ENCODE measurements at places on chromosomes 5 and 9.

DNA sequence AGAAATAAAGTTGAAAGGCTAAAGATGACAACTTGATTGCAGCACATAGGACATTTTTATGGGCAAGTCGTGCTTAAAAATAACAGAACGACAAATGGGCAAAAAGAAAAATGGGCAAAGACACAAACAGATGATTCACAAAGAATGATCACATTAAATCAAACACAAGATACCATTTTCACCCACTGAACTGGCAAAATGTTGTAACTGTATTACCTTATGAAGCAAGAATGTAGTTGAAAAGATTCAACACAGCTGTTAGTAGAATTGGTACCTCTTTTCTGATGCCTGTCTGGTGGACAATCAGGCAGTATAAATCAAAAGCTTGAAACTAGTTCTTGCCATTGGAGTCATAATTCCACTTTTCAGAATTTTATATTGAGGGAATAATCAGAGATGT is 81.0 kb upstream of the PALM2AKAP2 start:
- DNase-seq: no peak

GRCh38 chr5:34656001-34656699 is at the start of gene RAI14:
RAI14 (plus strand) TSS chr5:34656328; CDS start chr5:34686920, 30,592 bp downstream.
- DNase-seq: peak; percentile 22

DNA sequence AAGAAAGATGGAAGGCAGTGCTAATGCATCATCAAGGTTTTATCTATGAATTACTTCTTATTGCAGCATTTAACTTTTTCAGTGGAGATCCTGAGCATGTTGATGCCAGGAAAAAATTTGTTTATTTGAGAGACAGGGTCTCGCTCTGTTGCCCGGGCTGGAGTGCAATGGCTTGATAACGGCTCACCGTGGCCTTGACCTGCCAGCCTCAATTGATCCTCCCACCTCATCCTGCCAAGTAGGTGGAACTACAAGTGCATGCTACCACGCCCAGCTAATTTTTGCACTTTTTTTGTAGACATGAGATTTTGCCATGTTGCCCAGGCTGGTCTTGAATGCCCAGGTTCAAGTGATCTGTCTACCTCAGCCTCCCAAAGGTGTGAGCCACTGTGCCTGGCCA is 47.2 kb downstream of the AOPEP start:
- DNase-seq: no peak

GRCh38 chr5:159496773-159497172 is 166.5 kb upstream of the IL12B start:
- no peak for DNase-seq

DNA sequence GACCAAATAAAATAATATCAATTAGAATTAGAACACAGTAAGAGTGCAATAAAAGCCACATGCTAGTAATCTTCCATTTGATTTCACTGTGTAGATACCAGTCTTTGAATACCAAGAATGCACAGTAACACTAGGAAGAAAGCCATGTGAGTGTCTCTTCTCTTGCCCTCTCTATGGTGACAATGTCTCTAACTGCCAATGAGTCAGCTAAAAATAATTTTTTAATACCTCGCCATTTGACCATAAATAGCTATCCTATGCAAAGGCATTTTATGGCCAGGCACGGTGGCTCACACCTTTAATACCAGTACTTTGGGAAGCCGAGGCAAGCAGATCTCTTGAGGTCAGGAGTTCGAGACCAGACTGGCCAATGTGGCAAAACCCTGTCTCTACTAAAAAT is 30.6 kb downstream of the EDIL3 start:
- DNase-seq: no peak

DNA sequence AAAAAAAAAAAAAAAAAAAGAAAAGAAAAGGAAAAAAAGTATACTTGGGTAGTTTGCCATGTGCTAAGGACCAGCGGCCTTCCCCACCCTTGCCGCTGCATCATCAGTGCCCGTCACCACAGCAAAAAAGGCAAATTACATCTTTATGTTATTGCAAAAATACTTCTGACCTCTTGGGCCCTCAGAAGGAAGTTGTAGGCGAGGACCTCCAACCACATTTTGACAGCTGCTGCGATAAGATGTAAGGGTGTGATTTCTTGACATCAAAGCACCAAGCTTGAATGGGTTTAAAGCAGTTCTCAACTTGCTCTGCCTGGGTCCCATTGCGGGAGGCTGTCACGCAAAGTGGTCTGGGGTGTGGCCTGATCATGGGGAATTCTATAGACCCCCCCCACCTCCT is 39.2 kb downstream of the DMRT1 start:
- DNase-seq: no peak

DNA sequence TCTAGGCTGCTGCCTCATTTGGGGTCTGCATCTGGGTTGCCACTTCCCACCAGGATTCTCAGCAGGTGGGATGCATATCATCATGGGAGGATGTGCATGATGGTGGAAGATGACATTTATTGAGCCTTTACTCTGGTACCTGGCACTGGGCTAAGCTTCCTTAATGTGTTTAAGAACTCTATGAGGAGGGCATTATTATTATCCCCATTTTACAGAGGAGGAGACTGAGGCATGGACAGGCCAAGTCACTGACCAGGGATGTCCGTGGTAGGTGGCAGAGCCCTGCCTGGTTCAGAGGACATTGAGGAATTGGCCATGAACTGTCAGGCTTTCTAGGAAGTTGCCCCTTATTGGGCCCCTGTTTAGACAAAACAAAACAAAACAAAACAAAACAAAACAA is 31.1 kb upstream of the TIFAB start:
- no peak for DNase-seq

GRCh38 chr5:51500-51823 is 40.5 kb upstream of the PLEKHG4B start:
- DNase-seq: no peak

DNA sequence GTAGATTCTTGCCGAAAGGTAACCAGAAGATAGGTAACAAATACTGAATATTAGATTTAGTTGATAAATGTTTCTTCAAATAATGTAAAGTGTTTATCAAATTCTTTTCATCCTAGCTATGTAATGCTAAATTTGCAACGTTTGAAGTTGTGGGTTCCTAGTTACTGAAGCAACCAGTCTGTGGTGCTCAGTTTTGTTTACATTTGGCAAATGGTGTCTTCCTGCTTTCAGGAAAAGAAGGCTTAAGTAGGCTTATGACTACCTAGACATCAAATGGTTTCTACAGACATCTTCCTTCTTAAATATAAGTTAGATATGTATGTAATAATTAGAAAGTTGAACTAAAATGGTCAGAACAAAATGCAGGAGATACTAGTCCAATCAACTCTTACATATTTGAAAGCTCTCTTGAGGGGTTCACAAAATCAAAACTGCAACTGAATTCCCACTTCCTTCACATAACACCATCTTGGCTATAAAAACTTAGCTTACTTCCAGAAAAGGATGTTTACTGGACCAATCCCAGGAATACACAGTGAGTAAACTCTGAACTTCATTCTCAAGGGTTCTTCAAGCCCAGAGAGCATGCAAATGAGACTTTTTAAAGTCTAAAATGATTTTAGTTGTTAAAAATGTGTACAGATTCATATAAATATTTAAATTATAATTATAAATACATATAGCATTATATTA is 125.7 kb upstream of the ITGA1 start:
- no peak for DNase-seq

DNA sequence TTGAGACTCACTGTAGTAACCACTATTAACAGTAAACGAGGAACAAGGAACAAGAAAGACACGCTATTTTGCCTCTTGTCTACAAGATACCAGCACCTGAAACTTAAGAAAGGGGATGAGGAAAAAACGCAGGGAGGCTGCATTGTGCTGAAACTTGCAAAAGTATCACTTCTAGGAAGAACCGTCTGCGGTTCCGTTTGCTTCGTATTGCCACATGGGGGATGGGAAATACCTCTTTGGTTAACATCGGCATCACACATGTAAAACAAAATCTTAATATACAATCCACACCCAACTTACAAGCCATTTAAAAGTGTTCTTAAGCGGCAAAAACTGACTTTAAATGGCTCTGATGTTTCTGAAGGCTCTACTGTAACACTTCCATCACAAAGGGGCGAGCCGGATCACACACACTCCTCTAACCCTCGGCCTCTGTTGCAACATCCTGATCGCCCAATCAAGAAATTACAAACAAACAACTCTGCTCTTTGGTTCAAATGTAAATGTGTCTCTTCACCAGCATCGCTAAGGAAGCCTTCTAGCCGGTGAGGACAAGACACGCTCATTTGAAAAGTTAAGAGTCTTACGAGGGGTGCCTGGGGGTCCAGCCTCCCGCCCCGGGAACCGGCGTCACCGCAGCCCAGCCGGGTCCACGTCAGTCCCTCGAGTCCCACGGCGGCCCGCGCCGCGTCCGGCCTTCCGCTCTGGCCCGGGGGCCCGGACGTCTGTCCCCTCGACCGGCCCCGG is 621 bp downstream of the SEC16A start:
- peak; percentile 26 for DNase-seq

GRCh38 chr5:76851728-76852369 is 2.0 kb downstream of the S100Z start:
- no peak for DNase-seq

- no peak for DNase-seq
Measured at GRCh38 chr5:164098531-164098930, 593.1 kb downstream of the MAT2B start.

All from stimulated activated CD4-positive, alpha-beta T cell treated with anti-CD3 and anti-CD28 coated beads, Interleukin-12 subunit alpha, Interleukin-12 subunit beta, amount 100 ng/mL, for 4 hours (primary cell).